ENCODE measurements at places on chromosomes 2 and 18. TPM values are rescaled to one million over a fixed set of nuclear protein-coding genes. Genes with fewer than 3 reads are reported as not detected.

The GPR75 gene
- total RNA-seq: 1.8 TPM

The SPEG gene
- 13.1 TPM for total RNA-seq

The TDRD15 gene
- total RNA-seq: not detected

The PFN4 gene
- total RNA-seq: 1.5 TPM

GRCh38 chr2:20443276-20443920 lies 3.5 kb upstream of the RHOB start:
- no peak overlapping the region for H3K4me3 ChIP-seq
- H3K36me3 ChIP-seq: peaks cover 5% of the 10 kb centered on the region
- H3K27me3 ChIP-seq: no peaks in the 10 kb centered on the region
- DNase-seq: no peak

- H3K27me3 ChIP-seq: no peaks in the 10 kb centered on the region
- H3K36me3 ChIP-seq: peaks cover 8% of the 10 kb centered on the region
- H3K4me1 ChIP-seq: no peaks in the 10 kb centered on the region
- peak; percentile 63 for DNase-seq
Observed at GRCh38 chr2:44335806-44336538, 25.3 kb downstream of the PREPL start.

DNA sequence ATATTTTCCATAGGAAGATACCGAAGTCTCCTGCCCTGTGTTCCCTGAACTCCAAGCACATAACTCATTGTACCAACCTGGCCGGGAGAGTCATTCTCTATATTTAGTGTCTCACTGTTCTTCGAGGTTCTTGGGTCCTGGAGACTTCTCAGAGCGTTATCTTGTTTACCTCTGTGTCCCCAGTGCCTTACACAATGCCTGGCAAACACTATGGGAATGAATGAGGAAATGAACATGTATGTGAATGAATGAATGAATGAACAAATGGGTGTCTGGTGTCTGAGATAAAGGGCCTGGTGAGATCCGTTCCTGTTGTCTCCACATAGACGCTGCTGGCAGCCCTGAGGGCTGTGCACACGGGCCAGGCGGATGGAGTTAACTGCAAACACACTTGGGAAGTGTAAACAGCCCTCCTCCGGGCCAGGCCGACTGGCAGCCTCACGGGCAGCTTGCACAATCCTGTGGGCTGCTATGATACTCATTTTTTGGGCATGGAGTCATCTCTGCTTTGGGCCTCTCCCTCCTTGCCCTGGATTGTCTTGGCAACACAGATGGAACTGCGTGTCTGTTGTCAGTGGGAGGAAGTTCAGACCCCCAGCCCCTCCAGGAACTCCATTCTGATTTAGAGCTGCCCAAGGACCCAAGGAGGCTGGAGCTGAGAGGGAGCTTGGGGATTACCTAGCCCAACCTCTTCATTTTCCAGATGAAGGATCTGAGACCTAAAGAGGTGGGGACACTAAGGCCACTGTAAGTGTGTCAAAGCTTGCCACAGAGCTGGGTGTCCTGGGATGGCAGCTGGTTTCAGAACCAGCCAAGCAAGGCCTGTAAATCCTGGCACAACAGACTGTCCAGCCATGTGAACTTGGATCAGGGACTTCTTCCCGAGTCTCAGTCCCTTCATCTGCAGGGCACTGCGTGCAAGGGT lies 124.4 kb downstream of the INHBB start:
- no peak overlapping the region for H3K4me3 ChIP-seq
- H3K36me3 ChIP-seq: no peaks in the 10 kb centered on the region
- peak; percentile 91 for DNase-seq
- H3K27me3 ChIP-seq: no peaks in the 10 kb centered on the region

DNA sequence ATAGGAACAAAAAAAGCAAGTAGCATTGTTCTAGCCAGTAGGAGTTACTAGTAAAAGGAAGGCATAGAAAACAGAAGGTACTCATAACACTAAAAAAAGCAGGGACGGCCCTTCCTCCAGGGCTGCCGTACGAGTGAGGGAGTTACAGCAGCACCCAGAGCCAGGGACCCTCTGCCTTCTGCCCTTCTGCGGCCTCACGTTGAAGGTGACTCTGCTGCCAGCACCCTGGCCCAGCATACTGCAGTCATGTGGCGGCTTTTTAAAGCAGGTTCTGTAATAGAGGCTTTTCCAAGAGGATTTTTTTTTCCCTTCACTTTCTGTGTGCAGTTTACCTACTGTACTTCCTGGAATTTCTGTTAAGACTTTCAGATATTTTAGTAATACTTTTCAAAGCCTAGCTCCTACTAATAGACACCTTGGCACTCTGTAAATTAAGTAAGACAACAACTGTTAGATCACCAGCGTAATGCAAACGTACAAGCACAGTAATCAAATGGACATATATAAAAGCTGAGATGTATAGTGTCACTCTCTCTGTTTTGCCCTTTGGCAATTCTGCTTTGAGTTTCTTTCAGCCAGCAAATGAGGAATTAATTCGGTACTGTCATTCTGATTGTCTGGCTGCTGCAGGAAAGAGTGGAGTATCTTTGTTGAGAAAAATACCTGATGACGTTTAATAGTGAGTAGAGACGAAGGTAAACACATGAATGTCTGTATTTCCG lies 161.5 kb downstream of the PTGR3 start:
- no peaks in the 10 kb centered on the region for H3K36me3 ChIP-seq
- H3K27me3 ChIP-seq: no peaks in the 10 kb centered on the region
- H3K4me3 ChIP-seq: no peak overlapping the region
- H3K4me1 ChIP-seq: no peaks in the 10 kb centered on the region

DNA sequence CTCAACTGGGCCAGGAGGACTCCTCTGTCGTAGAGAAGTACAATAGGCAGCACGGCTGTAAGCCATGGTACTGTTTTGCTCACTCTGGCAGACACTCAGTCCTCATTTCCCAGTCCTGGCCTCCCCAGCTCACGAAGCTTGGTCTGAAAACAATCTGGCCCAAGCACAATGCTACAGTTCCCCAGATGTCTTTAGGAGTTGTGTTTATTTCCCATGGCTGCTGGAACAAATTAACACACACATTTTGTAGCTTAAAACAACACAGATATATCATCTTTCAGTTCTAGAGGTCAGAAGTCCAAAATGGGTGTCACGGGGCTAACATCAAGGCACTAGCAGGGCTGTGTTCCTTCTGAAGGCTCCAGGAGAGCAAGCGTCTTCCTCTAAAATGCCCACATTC lies 13.0 kb downstream of the FABP1 start:
- DNase-seq: peak; percentile 2
- no peaks in the 10 kb centered on the region for H3K4me1 ChIP-seq
- H3K36me3 ChIP-seq: no peaks in the 10 kb centered on the region
- H3K27me3 ChIP-seq: no peaks in the 10 kb centered on the region
- H3K4me3 ChIP-seq: no peak overlapping the region

DNA sequence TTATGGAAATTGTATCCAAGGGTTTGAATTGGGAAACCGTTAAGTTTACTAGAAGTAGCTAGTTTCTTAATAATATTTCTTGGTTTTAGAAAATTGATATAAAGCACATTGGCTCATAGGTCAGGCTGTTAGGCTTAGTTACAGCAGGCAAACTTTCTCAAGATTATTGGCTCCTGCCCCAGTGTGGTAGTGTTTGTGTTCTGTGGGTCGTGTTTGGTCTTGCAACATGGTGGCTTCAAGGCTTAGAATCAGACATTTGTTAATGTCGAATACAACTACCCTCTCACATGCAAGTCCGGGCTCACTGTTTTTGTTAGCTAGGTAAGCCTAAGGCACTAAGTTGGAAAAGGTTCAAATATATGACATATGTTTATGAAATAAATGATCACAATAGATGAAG lies 19.6 kb downstream of the CERS6 start:
- no peaks in the 10 kb centered on the region for H3K36me3 ChIP-seq
- H3K27ac ChIP-seq: no peak overlapping the region
- no peaks in the 10 kb centered on the region for H3K27me3 ChIP-seq
- no peaks in the 10 kb centered on the region for H3K4me1 ChIP-seq
- H3K4me3 ChIP-seq: no peak overlapping the region

DNA sequence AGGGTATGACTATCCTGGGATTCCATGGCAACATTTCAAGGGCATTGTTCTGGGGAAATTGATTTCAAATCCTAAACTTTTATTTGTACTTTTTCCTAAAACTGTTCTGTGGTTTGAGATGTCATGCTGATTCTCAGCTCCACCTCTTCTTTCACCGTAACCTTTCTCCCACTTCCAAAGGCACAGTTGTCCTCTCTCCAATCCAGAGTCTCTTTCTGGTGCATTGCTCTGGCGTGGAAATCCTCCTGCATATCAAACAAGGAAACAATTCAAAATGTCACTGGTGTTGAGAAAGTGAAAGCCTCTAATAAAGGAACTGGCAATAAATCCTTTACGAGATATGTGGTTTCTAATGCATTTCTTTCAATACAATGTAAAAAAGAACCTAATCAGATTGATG lies 155.1 kb upstream of the CDH2 start:
- H3K27me3 ChIP-seq: no peaks in the 10 kb centered on the region
- H3K4me1 ChIP-seq: no peaks in the 10 kb centered on the region
- no peak overlapping the region for H3K27ac ChIP-seq
- no peak overlapping the region for H3K4me3 ChIP-seq
- no peak for DNase-seq

DNA sequence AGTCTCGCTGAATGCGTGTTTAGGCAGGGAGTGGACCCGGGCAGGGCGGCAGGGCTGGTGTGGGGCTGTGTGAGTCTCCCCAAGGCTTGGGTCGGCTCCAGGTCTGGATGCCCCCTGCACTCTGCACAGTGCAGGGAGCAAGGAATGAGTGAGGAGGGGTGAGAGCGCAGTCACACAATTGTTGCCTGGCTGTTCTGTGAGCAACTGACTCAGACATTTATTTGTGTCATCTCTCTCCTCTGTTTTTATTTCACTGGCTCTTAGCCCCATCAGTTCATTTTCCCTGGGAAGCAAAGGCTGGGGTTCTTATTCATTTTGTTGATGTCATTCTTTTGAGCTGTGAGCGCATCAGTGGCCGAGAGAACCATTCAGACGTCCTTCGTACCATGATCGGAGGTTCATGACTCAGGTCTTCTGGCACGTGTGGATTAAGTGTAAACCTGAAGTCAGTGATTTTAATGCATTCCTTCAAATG lies 61.1 kb downstream of the GATA6 start:
- H3K36me3 ChIP-seq: no peaks in the 10 kb centered on the region
- peak; percentile 91 for DNase-seq
- H3K27me3 ChIP-seq: no peaks in the 10 kb centered on the region
